Muscle of leg (tissue), 16 donors: ENCODE measurements at places on chromosomes 1 and 21.

- H3K4me1 ChIP-seq, result peaks cover 10% of the 10 kb centered on the region
- DNase-seq, result no peak
- H3K4me3 ChIP-seq, result no peak overlapping the region
- peaks cover 36% of the 10 kb centered on the region for H3K36me3 ChIP-seq
- no peak overlapping the region for H3K27ac ChIP-seq
- H3K27me3 ChIP-seq, result no peaks in the 10 kb centered on the region
Measured at GRCh38 chr21:46223217-46223616, 5.4 kb downstream of the LSS start.

- H3K36me3 ChIP-seq, result no peaks in the 10 kb centered on the region
- peak; percentile 84 for DNase-seq
- no peaks in the 10 kb centered on the region for H3K27me3 ChIP-seq
- no peaks in the 10 kb centered on the region for H3K4me1 ChIP-seq
- H3K4me3 ChIP-seq, result no peak overlapping the region
Measured at GRCh38 chr1:81186261-81186660, 614.5 kb upstream of the ADGRL2 start.

DNA sequence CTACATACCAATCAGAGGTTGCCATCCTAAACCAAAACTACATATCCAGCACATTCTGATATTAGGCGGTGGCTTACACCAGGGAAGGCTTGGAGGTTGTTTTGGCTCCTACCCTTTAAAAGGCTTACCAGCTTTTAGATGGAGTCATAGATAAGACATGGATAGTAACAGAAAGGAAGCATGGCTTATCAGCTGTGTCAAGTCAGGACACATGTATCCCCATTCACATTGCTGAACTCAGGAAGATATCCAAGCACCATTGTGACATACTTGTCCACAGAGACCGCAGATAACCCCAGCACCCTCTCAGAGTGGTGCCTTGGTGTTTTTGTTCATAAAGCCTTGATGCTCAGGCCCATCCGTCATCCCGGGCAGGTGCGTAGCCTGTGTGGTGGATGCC, 39.7 kb downstream of the ADARB1 start:
- H3K36me3 ChIP-seq, result peaks cover 7% of the 10 kb centered on the region
- H3K27me3 ChIP-seq, result no peaks in the 10 kb centered on the region
- peak overlapping the region; percentile 23 for H3K27ac ChIP-seq
- DNase-seq, result no peak

- no peaks in the 10 kb centered on the region for H3K36me3 ChIP-seq
- H3K27me3 ChIP-seq, result peaks cover 17% of the 10 kb centered on the region
- DNase-seq, result no peak
Measured at GRCh38 chr21:42377211-42377950, 11.0 kb upstream of the TFF1 start.

DNA sequence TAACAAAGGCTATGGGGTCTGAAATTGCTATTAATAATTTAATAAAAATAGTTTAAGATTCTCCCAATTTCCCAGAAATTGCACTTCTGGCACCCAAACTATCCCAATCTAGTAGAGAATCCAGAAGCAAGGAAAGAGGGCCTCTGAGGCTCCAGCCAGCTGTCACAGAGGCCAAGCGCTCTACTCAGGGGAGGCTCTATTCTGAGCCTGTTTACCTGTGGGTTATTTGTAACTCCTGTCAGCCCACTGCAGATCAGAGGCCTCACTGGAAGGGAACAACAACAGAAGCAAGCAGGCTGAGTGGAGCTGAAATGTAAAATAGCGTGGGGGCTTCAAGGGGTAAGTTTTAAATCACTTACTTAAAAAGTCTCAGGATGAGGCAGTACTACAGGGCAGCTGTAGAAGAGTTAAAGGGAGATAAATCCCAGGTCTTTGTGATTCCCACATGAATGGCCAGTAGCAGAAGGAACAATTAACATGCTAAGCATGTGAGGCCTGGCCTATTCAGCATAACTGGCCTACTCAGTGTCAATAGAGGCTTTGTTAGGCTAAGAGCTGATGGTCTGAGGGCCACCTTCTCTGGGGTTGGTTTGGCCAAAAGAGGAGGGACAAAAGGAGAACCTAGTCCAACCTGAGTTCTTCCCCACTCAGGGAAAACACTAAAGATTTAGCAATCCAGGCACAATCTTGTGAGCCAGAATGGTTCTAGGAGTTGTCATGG, 12.8 kb downstream of the ZNF687 start:
- H3K27ac ChIP-seq, result no peak overlapping the region
- H3K4me3 ChIP-seq, result no peak overlapping the region
- no peak for DNase-seq

- H3K27ac ChIP-seq, result peak overlapping the region; percentile 35
- H3K4me1 ChIP-seq, result no peaks in the 10 kb centered on the region
- H3K36me3 ChIP-seq, result no peaks in the 10 kb centered on the region
- H3K27me3 ChIP-seq, result no peaks in the 10 kb centered on the region
- no peak overlapping the region for H3K4me3 ChIP-seq
Measured at GRCh38 chr1:182795563-182796228, 6.1 kb downstream of the NPL start.
